ENCODE measurements at places on chromosomes 1 and 21.

GRCh38 chr1:37722181-37723071 lies 30.1 kb downstream of the CDCA8 start:
- DNase-seq = no peak

DNA sequence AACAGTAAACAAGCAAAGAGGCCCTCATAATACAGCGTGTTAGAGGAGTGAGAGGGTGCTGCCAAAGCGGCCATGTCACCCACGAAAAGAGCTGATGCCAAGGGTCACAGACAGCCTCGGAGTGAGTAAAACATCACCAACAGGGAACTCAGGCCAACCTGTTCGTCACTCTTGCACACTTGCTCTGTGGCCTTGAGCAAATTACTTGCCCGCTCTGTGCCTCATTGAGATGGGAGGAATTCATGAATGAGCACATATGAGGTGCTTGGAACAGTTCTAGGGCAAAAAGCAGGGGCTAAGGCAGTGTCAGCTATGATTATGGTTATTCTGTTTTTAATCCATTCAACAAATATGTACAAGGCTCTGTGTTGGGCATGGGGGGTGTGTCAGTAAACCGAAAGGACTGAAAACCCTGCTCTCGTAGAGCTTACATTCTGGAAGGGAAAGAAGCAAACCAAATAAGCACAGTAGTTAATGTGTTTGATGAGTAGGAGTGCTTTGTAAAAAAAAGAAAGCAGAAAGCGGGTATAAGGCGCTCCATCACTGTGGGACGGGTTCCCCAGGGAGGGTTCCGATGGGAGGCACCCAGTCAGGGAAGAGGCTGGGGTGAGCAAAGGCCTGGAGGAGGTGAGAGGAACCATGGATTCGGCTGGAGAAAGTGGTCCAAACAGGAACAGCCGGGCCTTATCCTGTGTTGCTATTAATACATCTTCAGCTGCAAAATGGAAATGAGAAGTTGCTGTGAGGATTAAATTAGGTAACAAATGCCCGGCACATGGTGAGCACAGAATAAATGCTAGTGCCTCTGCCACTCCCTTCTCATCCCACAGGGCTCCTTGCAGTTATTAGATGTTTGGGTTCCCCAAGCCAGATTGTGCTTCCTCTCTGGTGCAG lies 39.5 kb upstream of the RD3 start:
- no peak for DNase-seq

DNA sequence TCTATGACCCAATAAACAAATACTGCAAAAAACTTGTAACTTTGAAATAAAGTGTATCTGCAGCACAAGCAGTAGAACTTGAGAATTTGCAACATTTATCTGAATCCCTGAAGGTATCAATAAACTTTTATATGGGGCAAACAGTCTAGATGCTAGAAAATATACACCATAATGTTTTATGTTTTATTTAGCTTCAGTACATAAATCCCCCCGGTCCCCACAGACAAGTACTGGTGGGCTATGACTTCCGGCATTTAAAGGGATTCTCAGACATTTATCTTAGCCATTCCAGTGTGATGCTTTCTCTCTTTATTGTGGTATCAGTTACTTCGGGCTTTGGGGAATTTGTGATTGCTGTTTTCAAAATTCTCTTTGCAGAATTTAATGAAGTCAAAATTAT lies 390.4 kb downstream of the SIPA1L2 start:
- no peak for DNase-seq

DNA sequence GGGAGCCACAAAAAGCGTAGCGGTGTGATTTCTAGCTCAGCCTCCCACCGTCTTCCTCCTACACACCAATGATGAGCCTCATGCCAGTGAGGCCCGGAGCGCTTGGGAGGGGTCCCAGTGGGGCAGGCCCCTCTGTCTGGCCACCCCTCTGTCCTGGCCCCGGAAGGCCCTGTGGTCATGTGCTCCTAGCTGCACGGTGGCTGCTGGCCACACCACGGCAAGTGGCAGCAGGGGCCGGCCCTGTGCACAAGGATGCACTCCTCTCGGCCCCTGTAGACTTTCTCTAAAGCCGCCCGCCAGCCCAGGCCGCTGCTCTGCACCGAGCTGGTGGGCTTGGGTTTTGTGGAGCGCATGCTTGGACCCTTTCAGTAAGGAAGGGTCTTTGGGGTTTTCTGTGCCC lies 53.6 kb downstream of the KCNAB2 start:
- DNase-seq = no peak

- DNase-seq = no peak
These were observed 119.2 kb downstream of the LRIG2 start for GRCh38 chr1:113192242-113192641.

Measured in activated CD4-positive, alpha-beta T cell treated with anti-CD3 and anti-CD28 coated beads, Interleukin-2, amount 50 U/mL, for 24 hours (primary cell).